ENCODE measurements at places on chromosomes 11 and 22.

GRCh38 chr11:128471138-128471661 lies 116.2 kb downstream of the ETS1 start:
- DNase-seq = no peak

- DNase-seq = no peak
Observed at GRCh38 chr22:19868773-19869471, 14.2 kb upstream of the GNB1L start.

DNA sequence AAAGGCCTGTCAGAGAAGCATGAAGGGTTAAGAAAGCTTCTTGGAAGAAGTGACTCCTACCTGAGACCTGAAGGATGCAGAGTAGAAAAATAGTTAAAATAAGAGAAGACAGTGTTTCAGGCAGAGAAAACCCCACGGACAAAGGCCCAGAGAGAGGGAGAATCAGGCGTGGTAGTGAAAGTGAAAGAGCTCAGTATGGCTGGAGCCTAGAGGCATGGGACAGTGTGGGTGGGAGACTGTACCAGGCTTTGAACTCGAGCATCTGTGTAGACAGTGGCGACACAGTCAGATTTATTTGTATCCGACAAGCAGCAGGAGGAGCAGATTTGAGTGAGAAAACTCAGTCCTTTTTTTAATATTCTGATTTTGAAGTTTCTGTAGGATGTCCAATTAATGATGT lies 360.0 kb downstream of the OPCML start:
- no peak for DNase-seq

DNA sequence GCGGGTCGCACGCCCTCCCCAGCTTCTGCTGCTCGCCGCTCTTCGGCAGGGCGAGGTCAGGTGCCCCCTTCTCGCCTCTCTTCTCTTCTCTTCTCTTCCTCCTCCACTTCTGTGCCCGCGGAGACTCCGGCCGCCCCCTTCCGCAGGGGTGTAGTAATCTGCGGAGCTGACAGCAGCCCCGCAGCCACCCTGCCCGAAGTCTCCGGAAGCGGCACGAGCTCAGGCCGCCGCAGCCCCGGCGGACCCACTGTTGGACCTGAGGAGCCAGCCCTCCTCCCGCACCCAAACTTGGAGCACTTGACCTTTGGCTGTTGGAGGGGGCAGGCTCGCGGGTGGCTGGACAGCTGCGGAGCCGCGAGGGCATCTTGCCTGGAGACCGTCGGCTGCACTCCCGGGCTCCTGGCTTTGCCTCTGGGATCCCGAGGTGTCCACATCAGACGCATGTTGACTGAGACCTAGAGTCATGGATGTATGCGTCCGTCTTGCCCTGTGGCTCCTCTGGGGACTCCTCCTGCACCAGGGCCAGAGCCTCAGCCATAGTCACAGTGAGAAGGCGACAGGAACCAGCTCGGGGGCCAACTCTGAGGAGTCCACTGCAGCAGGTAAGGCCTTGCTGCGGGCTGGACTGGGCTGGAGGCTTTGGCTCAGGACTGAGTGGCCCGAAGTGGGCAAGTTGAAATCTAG lies 486 bp downstream of the STIM1 start:
- DNase-seq = no peak

DNA sequence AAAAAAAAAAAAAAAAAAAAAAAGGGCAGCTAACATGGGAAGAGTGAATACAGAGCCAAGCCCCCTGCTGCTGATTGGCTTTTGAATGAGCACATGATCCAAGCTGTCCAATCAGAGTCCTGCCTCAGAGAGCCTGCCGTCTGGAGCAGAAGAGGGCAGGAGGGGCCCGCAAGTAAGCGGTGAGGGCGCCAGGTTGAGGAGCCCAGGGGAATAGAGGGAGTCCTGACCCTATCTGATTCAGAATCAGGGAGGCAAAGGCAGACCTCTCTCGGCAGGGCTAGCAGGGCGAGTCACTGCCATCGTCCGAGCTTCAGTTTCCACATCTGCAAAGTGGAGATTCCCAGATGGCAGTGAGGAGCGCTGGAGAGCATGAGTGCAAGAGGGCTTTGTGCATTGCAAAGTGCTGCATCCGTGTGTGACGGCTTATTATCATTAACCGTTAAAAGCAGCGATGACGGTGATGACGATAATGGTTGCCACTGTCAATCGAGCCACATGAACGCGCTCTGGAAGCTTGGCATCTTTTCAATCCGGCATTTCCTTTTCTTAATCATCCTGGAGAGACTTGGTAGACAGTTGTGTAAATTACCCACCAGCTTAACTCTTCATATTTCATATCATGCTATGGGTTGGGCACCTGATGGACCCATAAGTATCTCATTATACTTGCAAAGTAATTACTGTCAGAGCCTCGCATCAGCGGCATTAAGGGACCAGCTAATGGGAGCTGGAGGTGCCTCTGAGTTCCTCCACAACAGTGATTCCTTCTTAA lies 68.6 kb upstream of the ATXN10 start:
- DNase-seq = no peak

DNA sequence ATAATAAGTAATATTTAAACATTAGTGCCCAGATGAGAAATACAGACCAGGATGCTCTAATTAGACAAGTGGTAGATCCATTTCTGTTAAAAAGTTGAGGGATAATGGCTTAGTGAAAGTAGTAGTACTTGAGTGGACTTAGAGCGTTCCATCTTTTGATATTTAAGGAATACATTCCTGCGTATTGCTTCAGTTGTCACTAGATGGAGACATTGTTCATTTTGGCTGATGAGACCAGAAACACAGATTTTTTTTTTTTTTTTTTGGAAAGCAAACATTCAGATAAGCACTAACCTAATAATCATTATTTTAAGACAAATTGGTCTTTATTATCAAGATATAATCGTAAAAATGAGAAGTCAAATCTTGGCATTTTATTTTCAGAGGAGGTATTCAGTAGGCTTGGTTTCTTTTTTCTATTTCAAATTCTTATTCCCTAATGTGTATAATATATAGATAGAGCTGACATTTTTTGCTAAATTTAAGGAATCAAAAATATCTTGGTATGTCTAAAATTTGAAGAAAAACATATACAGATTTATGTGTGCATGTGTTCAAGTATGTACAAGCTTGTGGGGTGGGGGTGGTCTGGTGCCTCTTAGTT lies 92.9 kb downstream of the DYNC2H1 start:
- peak; percentile 21 for DNase-seq

- no peak for DNase-seq
Observed at GRCh38 chr22:11307998-11308397, 4220.0 kb upstream of the OR11H1 start.

- DNase-seq = peak; percentile 22
Observed at GRCh38 chr11:119993722-119994121, 144.2 kb downstream of the TRIM29 start.

DNA sequence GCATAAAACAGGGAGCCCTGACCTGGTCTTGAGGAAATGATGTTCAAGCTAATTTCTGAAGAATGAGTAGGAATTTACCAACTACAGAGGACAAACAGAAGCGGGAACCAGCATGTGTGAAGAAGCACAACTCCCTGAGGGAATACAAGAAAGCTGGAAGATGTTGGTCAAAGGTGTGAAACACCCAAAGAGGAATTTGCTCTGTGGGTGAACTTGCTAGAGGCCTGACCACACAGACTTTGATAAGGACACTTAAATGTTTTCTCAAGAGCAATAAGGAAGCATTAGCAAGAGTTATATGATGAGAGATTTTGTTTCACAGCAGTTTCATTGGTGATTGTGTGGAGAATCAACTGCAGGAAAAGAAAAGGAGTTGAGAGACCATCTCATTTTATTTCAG lies 17.6 kb downstream of the SLC5A12 start:
- no peak for DNase-seq

GRCh38 chr11:2583605-2583958 lies 116.2 kb downstream of the KCNQ1OT1 start:
- no peak for DNase-seq

- DNase-seq = peak; percentile 12
Observed at GRCh38 chr22:26646158-26646557, 11.2 kb upstream of the MIAT start.

DNA sequence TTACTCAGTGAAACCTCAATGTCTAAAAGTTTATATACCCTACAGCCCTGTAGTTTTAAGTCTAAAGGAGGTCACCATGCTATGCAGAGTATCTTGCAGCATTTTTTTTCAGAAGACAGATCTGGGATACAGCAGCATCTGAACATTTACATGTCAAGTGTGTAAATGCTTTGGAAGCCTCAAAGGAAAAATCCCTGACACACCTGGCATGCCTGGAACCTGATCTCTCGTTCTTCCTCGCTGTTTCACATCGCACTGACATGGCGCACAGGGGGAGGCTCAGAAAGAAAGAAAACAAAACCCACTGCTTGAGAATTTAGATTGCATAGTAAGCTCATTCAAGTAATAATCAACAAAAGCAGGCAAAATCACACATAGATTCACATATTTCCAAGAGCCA lies 31.0 kb downstream of the PAX6 start:
- no peak for DNase-seq

DNA sequence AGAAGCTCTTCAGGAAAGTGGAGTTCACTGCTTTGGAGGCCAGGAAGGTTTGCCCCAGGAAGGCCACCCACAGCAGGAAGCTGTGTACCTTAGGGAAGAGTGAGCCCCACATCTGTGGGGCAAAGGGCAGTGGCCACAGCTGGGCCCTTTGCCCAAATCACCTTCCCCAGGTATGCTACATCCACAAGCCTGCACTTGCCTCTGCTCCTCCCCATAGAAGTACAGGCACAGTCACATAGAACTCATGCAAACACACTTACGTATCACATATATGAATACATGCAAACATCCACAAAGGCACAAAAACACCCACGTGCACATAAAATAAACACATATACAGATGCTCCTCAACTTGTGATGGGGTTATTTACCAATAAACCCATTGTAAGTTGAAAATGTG lies 2.1 kb downstream of the TRIM29 start:
- no peak for DNase-seq

- DNase-seq = no peak
Observed at GRCh38 chr11:127075758-127076157, 75.2 kb upstream of the KIRREL3 start.

GRCh38 chr11:59174664-59175033 lies 2.7 kb downstream of the DTX4 start:
- no peak for DNase-seq

GRCh38 chr11:128415539-128415938 lies 171.8 kb downstream of the ETS1 start:
- DNase-seq = no peak

DNA sequence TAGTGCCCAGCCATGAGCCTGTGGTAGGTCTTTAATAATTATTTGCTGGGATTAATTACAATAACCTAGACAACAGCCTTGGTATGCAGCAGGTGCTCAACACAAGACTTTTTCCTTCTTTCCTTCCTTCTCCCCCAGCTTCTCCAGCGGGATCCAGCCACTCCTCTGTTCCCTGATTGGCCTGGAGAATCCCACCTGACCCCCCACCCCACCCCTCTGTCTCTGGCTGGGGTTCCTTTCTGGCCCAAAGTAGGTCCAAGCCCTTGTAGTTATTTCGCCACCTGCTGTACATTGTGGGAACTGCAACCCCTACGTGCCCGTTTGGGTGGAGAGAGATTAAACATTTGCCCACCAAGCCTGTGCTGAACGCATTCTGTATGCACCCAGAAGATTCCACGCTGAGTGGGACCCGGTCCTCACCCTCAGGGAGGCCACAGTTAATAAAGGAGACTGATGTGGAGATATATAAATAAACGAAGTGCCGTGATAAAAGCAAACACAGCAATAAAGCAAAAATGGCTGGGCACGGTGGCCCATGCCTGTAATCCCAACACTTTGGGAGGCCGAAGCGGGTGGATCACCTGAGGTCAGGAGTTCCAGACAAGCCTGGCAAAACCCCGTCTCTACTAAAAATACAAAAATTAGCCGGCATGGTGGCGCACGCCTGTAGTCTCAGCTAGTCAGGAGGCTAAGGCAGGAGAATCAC lies 32.1 kb upstream of the DGKZ start:
- DNase-seq = peak; percentile 75

- peak; percentile 49 for DNase-seq
Observed at GRCh38 chr11:123509737-123510578, 79.9 kb downstream of the GRAMD1B start.

DNA sequence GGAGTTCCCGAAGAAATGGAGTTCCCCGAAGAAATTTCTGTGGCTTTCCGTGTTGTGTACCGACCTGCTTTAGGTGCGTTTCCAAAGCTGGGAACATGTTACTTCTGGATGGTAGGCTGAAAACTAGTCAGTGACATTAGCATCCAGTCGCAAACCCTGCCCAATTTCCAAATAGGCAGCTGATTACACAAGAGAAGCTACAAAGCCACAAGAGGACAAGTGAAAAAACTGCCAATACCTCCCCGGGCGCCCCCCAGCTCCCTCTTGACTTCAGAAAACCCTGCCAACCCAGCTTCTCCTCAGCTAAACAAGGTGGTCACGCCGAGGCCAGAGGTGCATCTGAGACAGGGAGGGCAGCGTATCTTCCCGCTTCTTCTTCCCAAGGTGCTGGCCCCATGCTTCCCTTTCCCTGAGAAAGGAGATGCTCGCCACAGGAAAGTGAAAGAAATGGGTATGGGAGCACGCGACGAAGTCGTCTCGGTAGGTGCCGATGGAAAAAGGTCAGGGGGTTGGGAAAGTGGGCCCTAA lies 551 bp downstream of the AGBL2 start:
- DNase-seq = peak; percentile 59

- DNase-seq = peak; percentile 64
Observed at GRCh38 chr11:119338318-119338890, 2.3 kb downstream of the C1QTNF5 start.

DNA sequence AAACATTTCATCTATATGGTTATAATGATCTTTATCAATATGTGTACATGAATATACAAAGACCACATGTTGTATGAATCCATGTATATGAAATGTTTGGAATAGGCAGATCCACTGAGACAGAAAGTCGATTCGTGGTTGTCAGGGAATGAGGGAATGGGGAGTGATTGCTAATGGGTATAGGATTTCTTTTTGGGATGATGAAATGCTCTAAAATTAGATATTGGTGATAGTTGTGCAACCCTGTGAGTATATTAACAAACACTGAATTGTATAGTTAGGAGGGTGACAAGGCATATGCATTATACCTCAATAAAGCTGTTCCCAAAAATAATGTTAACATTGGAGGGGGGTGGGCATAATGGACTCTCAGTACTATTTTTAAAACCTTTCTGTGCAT lies 5.0 kb upstream of the PTPMT1 start:
- DNase-seq = no peak

DNA sequence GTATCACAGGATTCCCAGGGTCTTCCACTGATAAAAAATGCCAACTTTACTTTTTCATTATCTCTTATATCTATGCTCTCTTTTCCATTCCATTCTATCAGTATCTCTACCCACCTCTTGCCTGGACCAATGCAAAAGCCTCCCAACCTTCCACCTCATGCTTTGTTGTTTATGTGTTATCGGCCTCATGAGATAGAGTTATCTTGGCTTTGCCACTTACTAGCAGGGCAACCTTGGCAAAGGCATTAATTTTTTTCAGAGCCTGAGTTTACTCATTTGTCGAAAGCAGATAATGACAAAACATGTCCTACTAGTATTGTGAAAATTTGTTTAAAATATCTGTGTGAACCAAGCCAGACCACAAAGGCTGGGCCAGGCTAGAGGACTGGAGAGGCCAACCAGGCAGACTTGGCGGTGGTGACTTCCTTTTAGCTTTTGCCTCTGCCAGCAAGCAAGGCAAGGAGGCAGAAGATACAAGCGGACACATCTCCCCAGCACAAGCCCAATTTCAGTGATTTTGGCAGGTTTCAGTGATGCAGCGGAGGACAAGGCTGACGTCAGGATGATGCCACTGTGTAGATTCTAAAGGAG lies 106.9 kb downstream of the ADAMTS15 start:
- no peak for DNase-seq

All from NCI-H2081 (cell line).